ENCODE measurements at places on chromosomes 11 and 22. TPM values are rescaled to one million over a fixed set of nuclear protein-coding genes. Genes with fewer than 3 reads are reported as not detected.

DNA sequence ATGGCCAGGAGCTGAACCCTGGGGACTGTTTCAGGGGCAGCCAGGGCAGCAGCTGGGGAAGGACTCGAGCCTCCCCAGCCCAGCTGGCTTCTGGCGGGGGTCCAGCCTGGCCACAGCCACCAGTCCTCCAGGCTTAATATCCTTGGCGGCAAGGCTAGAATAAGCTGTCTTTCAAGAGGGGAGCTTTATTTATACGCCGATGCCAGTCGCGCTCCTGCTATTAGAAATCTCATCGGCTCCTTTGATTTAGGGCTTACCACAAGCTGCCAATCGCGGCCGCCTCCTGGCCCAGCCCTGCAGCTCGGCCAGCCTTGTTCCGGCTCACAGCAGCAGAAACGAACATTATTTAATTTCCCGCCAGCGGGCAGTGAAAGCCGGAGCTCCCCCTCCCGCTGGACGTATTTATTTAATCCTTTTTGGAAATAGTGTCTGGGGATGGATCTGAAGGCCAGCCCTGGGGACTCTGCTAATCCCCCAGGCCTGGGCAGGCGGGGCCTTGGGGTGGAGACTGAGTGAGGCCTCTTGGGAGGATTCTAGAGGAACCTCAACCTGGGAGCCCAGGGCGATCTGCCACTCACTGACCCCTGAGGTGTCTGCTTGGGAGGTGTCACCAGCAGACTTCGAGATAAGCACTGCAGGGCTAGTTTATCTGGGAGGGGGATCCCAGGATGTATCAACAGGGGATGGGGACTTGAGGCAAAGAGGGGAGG is 363.1 kb downstream of the MN1 start:
- no peak for DNase-seq

- DNase-seq = no peak
Observed at GRCh38 chr11:118827118-118827517, 36.2 kb upstream of the DDX6 start.

The MYOD1 gene
- polyA plus RNA-seq = not detected

- no peak for DNase-seq
Observed at GRCh38 chr11:134730101-134730500, 318.1 kb upstream of the B3GAT1 start.

- no peak for DNase-seq
Observed at GRCh38 chr11:87743007-87743406, 432.2 kb downstream of the RAB38 start.

The DEFB108B gene
- polyA plus RNA-seq = not detected

DNA sequence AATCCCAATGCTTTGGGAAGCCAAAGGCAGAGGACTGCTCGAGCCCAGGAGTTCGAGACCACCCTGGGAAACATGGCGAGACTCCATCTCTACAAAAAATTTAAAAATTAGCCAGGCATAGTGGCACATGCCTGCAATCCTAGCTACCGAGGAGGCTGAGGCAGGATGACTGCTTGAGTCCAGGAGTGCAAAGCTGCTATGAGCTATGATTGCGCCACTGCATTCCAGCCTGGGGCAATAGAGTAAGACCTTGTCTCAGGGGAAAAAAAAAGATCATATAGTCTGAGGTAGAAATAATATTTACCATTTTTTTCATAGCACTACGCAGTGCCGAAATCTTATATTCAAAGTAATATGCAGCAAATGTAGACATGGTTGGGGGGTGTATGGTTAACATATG is 47.8 kb downstream of the MRTFA start:
- DNase-seq = no peak

DNA sequence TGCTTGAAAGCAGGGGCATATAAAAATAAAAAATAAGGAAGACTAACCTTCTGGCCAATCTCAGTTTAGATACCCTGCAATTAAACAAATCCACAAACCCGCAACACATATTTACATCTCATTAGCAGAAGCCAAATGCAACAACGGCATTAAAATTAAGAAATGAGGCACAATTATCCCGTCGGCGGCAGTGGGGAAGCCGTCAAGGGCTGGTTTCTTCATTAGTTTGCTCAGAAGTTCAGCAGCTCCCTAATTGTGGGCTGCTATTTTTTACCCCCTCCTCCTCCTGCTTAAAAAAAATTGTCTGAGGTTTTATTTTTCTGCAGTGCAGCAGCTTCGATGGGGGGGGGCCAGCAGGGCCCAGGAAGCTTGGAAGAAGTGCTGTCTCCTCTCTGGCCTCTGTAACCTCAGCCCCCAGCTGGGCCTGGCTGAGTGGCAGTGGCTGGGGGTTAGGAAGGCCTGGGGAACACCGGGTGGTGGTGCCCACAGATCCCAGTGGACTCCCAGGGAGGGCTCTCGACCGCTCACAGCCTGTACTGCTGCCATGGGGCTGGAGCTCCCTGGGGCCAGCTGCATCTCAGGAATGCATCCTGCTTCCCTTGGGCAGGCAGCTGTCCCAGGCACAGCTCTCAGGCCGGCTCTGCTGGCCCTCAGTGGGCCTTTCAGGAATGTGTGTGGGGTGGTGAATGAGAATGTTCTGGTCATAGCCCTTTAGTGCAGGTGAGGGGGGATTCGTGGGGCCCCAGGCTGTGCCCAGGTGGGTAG is 148.7 kb upstream of the B3GAT1 start:
- DNase-seq = no peak

- no peak for DNase-seq
Observed at GRCh38 chr11:73729594-73730206, 31.2 kb downstream of the RAB6A start.

The UPK3A gene
- 0.65 TPM for polyA plus RNA-seq

DNA sequence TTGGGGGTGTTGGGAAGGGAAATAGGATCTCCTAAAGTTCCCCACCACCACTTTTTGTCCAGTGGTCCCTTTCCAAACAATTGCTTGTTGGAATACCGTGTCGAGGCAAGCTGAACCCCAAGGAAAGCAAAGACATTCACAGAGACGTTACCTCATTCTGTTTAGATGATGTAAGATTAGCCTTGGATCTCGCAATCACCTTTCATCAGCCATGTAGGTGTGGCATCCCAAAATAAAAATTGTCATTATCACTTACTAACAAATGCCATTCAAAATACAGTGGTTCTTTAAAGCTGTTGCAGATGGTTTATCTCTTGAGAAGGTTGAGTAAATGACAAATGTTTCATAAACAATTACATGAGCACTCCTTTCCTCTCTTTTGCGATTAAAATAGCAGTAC is 86.5 kb upstream of the SLC25A18 start:
- no peak for DNase-seq

DNA sequence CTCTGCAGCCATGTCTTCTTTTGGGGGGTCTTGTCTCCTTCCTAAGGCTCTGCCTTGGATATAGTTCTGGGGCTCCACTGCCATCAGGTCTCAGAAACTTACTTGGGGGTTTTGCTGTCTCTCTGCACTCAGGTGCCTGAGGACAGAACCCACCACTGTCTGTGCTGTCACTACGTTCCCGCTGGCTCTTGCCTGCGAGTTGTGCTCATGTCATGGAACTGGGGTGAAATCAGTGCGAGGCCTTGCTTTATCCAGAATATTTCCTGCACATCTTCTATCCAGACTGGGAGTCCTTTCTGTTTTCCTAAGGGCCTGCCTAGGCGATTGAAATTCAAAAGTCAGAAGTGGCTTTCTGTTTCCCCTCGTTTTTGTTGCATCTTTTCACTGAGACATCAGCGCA is 6.6 kb upstream of the USP2 start:
- DNase-seq = no peak

DNA sequence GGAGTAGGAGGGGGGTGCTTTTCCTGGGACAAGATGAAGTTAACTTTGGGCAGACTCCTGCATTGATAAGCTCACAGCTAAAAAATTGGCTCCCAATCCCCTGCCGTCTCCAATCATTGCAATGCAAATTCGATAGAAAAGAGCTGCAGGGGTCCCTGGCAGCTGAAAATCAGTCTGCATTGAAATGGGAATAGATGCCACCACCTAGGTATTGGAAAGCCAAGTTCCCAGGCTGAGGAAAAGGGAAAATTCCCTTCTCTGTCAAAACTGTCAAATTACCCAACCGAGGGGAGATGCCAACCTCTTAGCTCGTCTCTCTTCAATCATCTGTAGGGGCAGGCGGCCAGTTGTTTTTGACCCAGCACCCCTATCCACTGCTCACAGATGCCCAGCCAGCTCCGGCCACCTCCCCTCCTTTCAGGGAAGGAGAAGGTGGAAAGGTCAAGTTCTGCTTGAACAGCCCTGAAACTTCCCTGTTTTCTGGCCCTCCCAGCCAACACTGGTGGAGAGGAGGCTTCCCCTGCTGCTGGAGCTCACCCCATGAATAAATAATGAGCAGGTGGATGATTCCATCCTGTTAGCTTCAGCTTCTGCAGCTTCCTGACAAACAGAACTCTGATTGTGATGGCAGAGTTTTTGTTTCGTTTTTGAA is 916.3 kb downstream of the TBC1D22A start:
- DNase-seq = no peak

DNA sequence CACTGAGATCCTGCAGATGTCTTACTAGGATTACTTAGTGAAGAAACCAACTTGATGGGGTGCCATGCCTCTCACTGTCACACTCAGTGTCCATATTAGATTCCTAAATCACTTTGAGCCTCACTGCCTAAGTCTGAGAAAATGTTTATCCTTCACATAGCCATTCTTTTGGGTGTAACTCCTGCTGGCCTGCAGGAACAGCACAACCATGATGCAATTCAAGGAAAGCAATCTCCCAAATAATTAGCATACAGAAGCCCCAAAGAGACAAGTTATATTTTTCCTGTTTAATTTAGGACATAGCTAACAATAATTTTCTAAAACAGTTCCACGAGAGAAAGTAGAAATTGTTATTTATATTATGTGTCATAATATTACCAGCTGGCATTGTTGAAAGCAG is 655.5 kb downstream of the KCNA4 start:
- no peak for DNase-seq

DNA sequence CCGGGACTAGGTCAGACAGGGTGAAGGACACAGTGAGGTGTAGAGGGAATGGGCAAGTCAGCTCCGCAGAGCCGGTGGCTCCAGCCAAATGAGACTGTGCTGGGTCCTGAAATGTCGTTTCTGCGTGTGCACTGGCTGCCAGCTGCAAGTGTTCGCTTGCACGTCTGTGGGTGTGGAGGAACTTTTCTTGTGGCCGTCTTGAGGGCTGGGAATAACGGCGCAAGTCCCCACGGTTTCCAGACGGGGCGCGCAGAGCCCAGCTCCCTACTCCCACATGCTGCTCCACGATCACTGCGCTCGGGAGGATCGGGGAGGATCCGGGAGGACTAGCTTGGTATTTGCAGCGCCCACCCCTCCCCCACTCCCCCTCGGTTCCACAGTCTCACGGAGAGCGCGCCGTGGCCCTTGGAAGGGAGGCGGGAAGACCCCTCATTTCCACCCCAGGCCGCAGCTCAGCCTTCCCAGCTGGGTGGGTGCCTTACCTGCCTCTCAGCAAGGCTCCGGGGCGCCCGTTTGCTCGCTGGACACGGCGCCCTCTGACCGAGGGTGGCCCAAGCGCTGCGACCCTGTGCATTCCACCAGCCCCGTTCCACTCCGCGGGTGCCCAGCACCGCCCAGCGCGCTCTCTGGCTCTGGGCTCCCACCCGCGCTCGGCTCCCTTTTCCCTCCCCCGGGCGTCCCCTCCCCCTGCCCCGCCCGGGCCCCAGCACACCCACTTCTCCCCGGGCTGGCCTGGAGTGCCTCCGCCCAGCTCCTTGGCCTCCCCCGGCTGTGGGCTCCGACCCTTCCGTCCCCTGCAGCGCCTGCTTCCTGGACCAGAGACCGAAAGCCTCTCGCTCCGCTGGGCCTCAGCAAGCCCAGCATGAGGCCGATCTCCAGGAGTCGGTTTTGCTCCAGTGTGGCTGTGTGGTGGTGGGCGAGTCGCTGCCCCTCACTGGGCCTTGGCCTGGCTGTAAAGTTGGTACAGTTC is at the start of gene KCNE3:
TSS of gene KCNE3 (minus strand) at position 634 of the 970 bp plus-strand sequence. CDS start 9,986 bp downstream, outside the sequence.
- no peak for DNase-seq

GRCh38 chr11:131964698-131965483 is 594.5 kb downstream of the NTM start:
- no peak for DNase-seq

The TRIM29 gene
- polyA plus RNA-seq = 2.0 TPM

DNA sequence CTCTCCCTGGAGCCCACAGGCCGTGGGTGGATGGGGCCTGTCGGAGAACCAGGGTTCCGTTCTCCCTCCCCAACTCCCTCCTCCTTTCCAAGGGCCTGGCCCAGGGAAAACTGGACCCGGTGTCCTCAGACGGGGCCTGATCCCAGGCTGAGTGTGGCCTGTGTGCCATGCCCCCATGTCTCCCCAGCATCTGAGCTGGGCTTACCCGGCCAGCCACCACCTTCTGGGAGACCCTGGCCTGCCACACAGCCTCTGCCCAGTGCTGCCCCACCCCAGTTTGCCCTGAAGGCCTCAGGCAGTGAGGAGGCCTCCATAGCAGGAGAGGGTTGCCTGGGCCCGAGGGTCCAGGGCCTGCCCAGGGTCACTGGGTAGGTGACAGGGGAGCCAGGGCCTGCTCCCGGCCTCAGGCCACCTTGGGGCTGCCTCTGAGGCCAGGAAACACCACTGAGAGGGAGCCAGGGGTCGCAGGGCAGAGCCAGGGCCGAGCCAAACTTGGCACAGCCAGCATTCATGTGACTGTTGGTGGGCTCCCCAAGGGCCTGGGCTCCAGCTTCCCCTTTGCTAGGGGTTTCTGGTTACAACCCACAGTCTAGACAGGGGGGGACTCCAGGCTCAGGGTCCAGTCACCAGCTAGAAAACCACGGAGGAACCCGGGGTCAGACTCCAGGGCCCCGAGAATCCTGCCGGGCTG is 590 bp upstream of the IFITM10 start:
- DNase-seq = no peak

- no peak for DNase-seq
Observed at GRCh38 chr11:99351624-99352023, 330.9 kb downstream of the CNTN5 start.

DNA sequence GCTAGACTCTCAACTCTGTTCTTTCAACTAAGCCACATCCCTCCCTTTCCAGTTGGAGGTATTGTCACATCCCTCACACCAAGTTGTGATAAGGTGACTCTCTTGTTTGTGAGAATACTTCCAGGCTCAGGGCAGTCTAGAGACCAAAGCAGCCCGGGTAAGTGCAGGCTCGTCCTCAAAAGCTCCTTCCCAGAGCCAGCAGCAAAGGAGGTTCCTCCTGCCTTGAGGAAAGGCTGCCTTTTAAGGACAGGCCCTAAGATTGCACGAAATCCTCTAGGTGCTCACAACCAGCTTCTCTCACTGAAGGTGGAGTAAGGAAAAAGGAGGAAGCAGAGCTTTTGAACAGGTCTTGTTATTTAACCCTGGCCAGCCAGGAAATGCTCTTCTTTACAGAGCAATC is 53.4 kb downstream of the SMCO4 start:
- no peak for DNase-seq

DNA sequence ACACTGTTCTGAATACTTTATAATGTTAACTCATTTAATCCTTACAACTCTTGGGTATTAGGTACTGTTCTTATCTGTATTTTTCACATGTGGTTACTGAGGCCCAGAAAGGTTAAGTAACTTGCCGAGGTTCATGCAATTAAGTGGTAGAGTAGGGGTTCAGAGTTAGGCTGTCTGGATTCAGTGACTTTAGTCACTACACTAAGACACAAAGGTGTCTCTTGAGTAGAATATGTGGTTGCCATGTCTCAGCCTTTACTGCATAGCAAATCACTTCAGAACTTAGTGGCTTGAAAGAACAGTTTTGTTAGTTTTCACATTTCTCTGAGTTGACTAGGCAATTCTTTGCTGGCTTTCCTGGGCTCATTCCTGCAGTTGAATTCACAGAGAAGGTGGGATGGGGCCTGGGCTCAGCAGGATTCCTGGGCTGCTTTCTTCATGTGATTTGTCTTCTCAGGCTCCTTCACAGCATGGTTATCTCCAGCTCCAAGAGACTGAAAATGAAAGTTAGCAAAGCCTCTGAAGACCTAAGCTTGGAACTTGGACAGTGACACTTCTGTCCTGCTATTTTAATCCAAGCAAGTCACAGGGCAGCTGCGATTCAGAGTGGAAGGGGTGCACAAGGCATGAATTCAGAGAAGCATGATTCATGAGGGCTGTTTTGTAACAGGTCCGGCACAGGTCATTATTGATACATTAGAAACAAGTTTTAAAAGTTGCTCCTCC is 68.3 kb downstream of the SPECC1L start:
- no peak for DNase-seq
